Natural killer cell (primary cell): ENCODE measurements at places on chromosomes 12 and 14. TPM values are rescaled to one million over a fixed set of nuclear protein-coding genes. Genes with fewer than 3 reads are reported as not detected.
A peak's percentile ranks its signal among the peaks of the same experiment; 100 is the strongest.

DNA sequence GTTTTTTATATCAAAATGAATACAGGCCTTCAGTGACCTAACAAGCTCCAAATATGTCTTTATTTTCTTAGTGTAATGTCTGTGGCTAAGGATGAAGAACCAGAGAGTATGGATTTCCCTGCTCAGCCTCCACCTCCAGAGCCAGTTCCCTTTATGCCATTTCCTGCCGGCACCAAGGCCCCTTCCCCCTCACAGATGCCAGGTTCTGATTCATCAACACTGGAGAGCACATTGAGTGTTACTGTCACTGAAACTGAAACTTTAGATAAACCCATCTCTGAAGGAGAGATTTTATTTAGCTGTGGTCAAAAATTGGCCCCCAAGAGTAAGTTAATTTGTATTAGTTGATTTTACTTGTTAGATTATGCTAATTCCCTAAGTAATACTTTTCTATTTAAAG, 61.0 kb downstream of the KIAA0586 start:
- H3K27me3 ChIP-seq: no peaks in the 10 kb centered on the region
- H3K4me3 ChIP-seq: no peak overlapping the region
- H3K4me1 ChIP-seq: no peaks in the 10 kb centered on the region

DNA sequence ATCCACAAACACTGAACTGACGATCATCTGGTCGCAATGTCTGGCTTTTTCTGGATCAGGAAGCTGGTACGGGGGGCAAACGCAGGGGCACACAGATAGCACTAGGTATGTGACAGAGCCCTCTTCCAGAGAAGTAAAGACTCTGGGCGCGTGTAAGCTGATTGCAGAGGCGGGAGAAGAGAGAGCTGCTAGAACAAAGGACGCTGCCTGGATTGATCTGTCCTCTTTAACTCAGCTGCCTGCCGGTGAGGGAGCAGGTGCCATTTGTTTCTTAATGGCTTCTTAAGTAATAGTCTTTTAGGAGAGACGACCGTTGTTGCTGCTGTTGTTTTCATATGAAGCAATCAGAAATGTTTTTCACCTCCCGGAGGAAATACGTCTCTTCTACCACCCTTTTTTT, 77.3 kb downstream of the GLT1D1 start:
- H3K27ac ChIP-seq: no peak overlapping the region
- no peaks in the 10 kb centered on the region for H3K27me3 ChIP-seq
- no peaks in the 10 kb centered on the region for H3K36me3 ChIP-seq
- H3K4me1 ChIP-seq: no peaks in the 10 kb centered on the region

DNA sequence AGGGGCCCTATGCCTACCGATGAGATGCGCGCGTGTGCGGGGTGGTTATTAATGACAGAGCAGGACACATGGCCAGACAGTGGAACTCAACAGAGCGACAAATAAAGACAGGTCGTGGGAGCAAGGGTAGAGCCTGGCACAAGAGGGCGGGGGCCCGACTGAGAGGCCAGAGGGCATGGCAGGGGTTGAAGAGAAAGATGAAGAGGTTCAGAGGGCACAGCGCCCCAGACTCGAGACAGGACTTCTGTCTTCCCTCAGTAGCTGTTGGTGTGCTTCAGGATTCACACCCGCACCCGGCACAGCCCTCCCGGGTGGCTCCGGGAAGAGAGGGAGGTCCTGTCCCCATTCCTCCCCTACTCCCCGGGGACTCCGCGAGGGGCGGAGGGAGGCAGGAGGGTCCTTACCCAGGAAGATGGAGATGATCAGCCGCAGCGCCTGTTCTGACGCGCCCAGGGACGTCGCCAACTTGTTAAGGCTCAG, 366 bp downstream of the LPCAT3 start:
- H3K27ac ChIP-seq: peak overlapping the region; percentile 93
- H3K4me1 ChIP-seq: peaks cover 11% of the 10 kb centered on the region
- no peaks in the 10 kb centered on the region for H3K36me3 ChIP-seq

PLBD1 gene
- 8.2 TPM for total RNA-seq
